Hepatocyte (in vitro differentiated cells): ENCODE measurements at places on chromosomes 4 and X. TPM values are rescaled to one million over a fixed set of nuclear protein-coding genes. Genes with fewer than 3 reads are reported as not detected.
A peak's percentile ranks its signal among the peaks of the same experiment; 100 is the strongest.

DNA sequence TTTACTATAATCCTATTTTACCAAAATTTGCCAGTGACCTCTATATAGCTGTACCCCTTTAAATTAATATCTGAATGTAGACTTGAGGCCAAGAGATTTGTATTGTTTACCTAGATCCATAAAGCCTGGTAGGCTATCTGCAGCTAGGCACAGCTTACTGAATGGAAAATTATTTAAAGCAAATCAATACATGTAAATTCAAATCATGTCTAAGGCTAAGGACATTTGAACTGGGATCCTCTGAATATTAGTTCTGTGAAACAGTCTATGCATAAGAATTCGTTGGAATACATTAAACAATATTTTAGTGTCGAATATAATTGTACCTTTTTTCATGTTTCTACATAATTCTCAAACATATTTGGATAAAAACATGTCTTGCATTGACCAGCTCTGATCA is 1.6 kb downstream of the UGT2A3 start:
- H3K4me1 ChIP-seq, result peaks cover 9% of the 10 kb centered on the region
- peak overlapping the region; percentile 12 for H3K4me3 ChIP-seq
- H3K36me3 ChIP-seq, result no peaks in the 10 kb centered on the region
- no peaks in the 10 kb centered on the region for H3K27me3 ChIP-seq
- H3K27ac ChIP-seq, result peak overlapping the region; percentile 75

GRCh38 chr4:162485486-162485885 is 321.7 kb upstream of the FSTL5 start:
- no peak overlapping the region for H3K4me3 ChIP-seq
- H3K27me3 ChIP-seq, result no peaks in the 10 kb centered on the region
- no peaks in the 10 kb centered on the region for H3K4me1 ChIP-seq
- H3K36me3 ChIP-seq, result no peaks in the 10 kb centered on the region

DNA sequence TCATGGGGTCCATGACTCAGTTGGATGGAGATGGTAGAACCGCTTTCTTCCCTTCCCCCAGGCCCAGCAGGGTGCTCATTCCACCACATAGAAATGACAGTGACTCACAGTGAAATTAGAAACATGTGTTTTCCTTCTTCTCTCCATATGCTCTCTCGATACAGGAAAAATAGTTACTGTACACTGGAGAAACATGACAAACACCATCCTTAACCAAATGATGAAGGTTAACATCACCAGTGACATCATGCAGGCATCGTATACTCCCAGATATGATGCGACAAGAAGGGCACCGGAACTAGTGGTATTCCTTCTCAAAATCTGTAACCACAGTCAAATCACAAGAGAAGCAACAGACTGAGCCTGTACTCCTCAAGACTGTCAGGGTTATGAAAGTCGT is 11.7 kb upstream of the RAB40A start:
- no peaks in the 10 kb centered on the region for H3K27me3 ChIP-seq
- peak overlapping the region; percentile 47 for H3K27ac ChIP-seq
- no peak overlapping the region for H3K4me3 ChIP-seq
- peaks cover 11% of the 10 kb centered on the region for H3K4me1 ChIP-seq

The RNF113A gene
- 19.7 and 25.8 TPM in 2 replicates for total RNA-seq

The OPRPN gene
- not detected in 2 replicates for total RNA-seq
